GM06990 (cell line): ENCODE measurements at places on chromosomes 16 and 17.

- no peak for DNase-seq
These were observed 2.2 kb downstream of the PIP4K2B start for GRCh38 chr17:38797158-38797490.

- DNase-seq, result no peak
These were observed 290.4 kb upstream of the MON1B start for GRCh38 chr16:76900285-76901263.

DNA sequence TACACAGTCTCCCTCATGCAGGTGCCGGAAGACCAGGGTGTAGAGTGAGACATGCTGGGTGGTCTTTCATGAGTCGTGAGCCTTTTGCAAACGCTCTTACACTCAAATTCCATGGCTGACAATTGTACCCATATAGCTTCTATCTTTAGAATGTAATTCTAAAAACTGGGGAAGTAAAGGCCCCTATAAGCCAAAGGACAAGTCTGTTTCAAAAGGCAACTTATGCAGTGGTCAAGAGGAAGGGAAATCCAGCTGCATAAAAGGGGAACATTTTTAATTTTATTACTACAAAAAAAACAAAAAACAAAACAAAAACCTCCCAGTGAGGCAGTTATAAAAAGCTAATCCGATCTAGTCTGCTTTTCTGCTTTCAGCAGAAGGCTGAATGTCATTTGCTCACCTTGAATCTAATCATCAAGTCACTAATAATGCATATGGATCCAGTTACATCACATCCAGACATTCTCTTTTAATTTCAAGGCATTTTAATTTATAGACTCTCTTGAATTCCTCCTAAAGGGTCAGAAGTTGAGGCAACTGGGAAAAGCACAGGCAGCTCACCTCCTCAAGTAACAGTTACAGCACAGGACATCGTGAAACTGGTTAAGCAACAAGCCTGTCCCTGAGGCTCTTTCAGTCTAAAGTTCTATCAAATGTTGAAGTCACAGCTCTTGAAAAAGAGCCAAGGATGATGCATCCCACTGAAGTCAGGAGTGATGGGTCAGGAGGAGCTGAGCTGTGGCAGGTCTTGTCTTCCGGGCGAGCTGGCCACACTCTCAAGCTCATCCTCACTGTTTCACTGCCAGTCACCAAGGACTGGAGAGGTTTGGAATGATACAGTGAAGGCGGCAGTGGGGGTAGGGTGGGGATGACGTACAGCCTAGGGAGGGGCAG is 99.7 kb downstream of the VPS53 start:
- no peak for DNase-seq

DNA sequence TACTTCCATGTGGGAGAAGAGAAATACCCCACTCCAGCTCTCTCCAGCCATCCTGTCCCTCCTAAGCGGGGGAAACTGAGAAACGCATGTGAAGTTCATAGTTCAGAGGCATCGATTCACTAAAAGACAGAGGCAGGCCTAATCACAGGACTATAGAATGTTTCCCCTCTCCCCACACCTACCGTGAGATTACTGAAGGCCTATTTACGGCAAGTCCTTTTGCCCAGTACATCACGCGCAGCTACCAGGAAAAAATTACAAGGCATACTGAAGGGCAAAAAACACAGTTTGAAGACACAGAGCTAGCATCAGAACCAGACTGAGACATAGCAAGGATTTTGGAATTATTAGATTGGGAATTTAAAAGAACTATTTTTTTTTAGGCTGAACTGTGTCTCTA is 29.1 kb upstream of the IRX5 start:
- DNase-seq, result no peak

GRCh38 chr16:8867216-8867931 is 1.4 kb downstream of the CARHSP1 start:
- no peak for DNase-seq

GRCh38 chr16:65909310-65910050 is 457.0 kb upstream of the CDH5 start:
- DNase-seq, result no peak

- no peak for DNase-seq
These were observed 5.2 kb downstream of the SECTM1 start for GRCh38 chr17:82328141-82328993.

GRCh38 chr16:20755238-20755637 is 8.6 kb upstream of the ACSM3 start:
- no peak for DNase-seq

- no peak for DNase-seq
These were observed 6.0 kb downstream of the ARHGAP23 start for GRCh38 chr17:38434178-38434665.

DNA sequence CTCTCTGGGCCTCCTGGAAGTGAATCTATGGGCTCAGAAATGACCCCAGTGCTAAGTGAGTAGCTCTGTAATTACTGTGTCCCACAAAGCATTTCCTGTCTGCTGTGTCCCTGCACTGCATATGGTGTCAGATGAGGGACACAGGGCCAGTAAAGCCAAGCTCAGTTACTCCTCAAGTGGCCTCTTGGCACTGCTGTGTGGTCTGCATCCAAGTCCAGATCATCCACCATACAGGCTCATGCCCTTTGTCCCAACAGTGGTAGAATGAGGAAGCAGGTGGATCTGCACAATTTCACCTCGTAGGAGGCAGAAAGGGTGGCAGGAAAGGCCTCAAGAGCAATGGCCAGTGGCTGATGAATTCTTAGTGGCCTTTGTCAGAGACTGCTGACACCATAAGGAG is 146.8 kb downstream of the SOX9 start:
- no peak for DNase-seq

DNA sequence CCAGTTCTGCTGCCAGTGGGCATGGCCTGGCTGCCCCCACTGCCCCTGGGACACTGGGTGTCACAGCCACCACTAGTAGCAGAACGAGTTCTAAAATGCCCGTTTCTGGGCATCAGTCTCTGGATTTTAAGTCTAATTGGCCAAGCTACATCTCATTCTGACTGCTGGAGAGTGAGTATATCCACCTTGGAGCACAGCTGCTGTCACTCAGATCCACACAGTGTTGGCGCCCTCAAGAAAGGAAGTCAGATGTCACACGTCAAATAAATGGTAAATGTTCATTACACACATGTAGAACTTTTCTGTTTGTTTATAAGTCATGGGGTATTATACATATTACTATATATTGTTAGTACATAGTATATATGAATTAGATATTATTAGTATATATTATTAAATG is 19.4 kb downstream of the GNGT2 start:
- DNase-seq, result no peak

DNA sequence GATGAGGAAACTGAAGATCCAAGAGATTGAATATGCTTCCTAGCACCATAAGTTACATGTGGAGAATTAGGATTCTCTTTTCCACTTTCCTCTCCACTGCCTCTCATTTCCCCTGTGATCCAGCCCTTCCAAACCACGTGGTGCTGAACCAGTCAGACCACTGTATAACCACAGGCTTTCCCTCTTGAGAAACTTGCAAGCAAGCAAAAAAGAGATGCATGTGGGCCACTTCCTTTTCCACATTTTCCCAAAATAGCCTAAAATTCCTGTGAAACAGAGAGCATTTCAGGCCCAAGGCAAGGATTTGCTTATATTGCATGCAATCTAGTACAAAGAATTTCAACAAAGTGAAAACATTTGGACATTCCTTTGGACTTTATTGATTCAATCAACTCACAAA is 59.3 kb upstream of the KSR1 start:
- DNase-seq, result no peak

DNA sequence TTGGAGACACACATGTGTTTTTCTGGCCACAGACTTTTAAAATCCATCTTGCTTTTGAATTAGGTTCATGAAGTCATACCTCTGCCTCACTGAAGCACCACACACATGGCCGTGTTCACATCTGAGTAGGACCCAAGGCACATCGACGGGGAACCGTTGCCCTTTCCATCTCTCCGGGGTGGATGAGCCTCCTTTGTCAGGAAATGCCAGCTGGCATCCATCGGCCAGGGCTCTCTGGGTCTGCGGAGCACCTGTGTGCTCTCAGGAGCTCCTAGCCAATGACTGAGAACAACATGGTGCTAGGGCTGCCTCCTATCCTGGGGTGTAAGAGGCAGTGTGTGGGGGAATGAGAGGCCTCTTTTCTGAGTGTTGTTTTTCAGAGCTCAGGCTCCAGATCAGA is 24.5 kb upstream of the NKD1 start:
- no peak for DNase-seq

DNA sequence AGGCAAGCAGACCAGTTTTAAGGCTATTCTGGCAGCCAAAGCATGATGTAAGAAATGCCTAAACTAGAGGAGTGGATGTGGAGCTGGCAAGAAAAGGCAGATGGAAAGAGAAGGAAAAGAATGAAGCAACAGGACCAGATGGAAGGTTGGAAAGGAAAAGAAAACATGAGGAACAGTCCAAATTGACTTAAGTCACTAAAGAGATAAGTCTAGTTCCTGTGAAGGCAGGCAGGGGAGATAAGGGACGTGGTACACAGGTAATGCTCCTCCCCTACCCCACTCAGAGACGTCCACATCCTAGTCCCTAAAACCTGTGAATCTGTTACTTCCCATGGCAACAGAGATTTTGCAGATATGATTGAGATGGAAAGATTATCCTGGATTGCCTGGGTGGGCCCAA is 43.5 kb downstream of the TEX2 start:
- DNase-seq, result no peak

DNA sequence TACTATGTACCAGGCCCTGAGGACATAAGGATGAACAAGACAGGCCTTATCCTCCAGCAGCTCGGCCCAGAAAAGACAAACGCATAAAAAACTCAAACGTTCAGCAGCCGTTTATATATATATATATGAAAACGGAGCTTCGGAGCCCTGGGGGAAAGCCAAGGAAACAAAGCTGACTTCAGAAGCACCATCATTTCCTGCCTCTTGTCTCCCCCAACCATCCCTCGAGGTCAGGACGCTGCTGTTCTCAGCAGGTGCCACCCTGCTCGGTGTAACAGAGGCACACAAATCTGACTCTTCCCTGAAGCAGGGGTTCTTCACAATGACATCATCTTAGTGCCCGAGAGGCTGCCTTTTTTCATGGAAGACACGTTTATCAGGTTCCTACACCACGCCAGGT is 146.9 kb downstream of the ZNF423 start:
- no peak for DNase-seq

- DNase-seq, result no peak
These were observed 456.2 kb upstream of the CDH5 start for GRCh38 chr16:65910291-65910690.

DNA sequence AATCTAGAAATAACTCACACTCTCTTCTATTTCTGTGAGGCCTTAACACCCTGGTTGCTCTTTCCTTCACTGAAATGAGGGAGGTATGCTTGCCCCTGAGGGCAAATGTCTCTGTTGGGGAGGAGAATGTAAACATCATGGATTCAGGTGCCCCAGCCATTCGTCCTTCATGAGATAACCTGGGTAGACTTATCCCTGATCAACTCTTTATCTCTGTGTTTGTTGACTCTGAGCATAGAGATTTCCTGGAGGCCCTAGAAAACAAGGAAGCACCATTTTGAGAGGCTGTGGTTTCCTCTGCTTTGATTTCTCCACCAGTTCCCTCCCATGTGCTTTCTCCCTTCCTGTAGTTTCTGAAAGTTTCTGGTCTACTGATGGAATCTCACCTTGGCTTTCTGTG is 77.3 kb downstream of the PHKB start:
- no peak for DNase-seq

DNA sequence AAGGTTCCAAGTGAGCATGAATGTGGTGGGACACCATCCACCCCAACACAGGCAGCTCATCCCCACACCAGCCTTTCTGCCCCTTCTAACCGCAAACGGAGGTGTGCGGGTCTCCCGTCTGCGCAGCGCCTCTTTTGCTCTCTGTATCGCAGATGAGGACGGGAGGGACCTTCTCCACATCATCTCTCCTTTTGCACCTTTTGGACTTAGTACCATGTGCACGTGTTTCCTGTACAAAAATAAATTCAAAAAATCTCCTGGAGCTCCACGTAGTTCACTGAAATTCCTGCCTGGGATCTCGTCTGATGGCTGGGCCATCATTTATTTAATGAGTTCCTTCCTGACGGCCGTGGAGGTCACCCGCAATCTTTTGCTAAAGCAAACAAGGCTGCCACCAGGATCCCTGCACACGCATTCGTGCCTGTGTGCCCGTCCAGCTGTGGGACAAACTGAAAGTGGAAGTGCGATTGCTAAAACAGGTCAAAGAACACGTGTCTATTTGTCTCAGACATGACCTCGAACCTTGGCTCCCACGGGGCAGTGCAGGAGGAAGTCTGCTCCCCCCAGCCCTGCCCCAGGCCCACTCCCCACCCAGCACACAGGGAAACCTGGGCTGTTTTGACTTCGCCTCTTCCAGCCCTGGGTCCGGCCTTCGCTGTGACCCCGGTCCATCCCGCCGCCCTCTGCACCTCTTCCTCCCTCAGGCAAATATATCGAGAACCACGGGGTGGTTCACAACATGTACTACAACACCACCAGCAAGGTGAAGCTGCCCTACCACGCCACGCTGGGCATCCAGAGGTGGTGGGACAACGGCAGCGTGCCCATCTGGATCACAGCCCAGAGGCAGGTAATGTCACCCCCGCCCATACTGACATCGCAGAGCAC is 2.3 kb downstream of the ENPP7 start:
- peak; percentile 68 for DNase-seq

- no peak for DNase-seq
These were observed 41.1 kb upstream of the SLC5A10 start for GRCh38 chr17:18910881-18911280.

DNA sequence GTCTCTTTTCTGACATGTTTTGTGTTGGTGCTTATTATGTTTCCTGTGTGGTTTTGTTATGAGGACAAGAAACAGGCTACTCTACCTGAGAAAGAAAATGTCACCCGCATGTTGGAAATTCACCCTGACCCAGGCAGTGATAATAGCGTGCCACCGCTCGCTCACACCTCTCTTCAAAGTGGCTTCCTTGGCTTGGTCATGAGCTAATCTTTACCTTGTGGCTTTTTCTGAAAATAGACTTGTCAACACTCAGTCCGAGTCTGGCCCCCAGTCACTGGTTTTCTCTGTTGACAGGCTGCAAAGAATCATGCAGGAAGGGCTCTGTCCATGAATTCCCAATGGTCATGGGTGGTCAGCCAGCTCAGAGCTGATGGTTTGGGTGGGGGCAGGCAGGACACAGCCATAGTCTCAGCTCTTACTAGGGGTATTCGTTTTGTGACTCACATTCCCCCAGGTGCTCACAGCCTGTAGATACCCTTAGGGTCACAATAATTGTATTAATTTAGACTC is 121.3 kb upstream of the CACNG5 start:
- peak; percentile 65 for DNase-seq
